ENCODE measurements at places on chromosomes 6 and 20.

DNA sequence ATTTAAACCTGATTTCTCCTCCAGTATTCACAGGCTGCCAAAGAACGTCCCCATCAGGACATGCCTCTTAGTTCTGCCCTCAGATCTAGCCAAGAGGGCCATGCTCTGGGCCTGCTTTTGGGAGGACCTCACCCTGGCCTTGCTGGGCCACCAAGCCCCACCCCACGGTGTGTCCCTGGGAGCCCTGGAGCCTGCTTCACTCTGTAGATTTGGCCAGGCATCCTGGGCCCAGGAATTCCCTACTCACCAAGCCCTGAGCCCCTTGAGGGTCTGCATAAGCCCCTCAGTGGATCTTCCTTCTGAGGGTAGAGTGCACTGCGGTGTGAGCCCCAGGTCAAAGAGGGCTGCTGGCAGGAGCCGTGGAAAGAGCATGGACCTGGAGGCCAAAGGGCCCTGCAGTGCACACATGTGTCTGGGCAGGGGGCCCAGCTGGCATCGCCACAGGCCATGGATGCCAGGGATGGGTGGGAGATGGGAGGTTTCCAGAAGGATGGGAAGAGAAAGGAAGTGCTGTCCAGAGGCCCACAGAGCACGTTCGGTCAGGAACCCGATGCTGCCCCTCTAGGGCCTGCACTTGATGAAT, 98.0 kb downstream of the DACT2 start:
- no peak for DNase-seq

- DNase-seq, result no peak
These were observed 90.0 kb upstream of the BHLHE23 start for GRCh38 chr20:63096681-63097335.

- DNase-seq, result no peak
These were observed 2.6 kb downstream of the RPS10 start for GRCh38 chr6:34423254-34423653.

- no peak for DNase-seq
These were observed 9.2 kb downstream of the ZHX3 start for GRCh38 chr20:41308290-41308711.

GRCh38 chr6:37788259-37788658, 31.3 kb upstream of the ZFAND3 start:
- no peak for DNase-seq

DNA sequence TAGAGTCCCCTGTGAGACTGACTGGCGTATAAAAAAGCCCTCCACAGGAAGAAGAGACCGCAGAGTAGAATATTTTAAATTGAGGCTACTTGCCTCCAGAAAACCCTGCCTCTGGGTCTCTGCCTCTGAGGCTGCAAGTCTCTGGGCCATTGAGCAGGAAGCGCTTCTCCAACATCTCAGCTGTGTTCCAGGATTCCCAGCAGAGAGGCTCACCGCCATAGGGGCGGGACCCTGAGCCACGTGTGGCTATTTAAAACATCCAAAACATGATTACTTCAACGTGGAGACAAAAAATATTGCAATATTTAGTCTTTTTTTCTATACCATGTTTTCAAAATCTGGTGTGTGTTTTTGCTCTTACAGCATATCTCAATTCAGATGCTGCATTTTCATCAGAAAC, 59.4 kb downstream of the GNAS-AS1 start:
- DNase-seq, result no peak

GRCh38 chr20:23920408-23921325, 41.1 kb upstream of the CST5 start:
- no peak for DNase-seq

DNA sequence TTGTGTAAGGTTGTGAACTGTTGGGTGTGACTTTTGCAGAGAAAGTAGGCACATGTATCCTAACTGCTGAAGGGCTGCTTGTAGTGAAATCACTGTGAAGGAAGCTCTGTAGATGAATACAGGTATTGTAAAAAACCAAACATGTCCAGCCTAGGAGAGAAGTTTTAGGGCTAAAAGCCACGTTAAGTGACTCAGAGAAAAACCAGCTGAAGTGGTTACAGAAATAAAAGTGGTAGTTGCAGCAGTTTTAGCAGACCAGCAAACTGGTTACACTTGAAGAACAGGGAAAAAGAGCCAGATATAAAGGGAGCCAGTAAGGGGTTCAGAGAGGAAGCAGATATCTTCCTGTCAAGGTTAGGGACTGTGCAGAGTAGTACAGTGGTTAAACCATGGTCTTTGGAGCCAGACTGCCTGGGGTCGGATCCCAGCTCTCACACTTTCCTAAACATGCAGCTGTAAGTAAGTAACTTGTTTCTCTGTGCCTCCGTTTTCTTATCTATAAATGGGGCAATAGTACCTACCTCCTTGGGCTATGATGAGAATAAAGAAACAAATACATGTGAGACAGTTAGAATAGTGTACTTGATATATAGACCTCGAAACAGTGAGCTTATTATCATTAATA, 33.8 kb upstream of the RNF8 start:
- DNase-seq, result no peak

DNA sequence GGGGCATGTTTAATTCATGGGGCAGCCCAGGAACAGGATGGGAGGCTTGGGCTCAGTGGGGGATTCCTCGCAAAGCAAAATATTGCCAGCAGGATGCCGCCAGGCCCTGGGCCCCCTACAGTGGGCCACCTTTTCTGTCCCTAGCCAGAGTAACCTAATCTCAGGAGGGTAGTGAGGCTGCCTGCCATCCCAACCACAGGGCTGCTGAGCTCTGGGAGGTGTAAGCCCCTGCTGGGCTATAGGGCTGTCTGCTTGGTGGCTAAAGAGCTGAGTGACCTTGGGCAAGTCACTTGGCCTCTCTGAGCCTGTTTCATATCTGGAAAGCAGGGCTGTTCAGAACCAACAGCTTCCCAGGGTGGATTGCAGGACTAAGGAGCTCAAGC, 35.7 kb upstream of the CDH22 start:
- no peak for DNase-seq

- no peak for DNase-seq
These were observed 117.2 kb downstream of the OTOR start for GRCh38 chr20:16865406-16865805.
